ENCODE measurements at places on chromosomes 6 and 20.

- no peak overlapping the region for H3K27ac ChIP-seq
- no peaks in the 10 kb centered on the region for H3K36me3 ChIP-seq
- H3K4me1 ChIP-seq: peaks cover 24% of the 10 kb centered on the region
- no peak overlapping the region for H3K4me3 ChIP-seq
These were observed 27.3 kb downstream of the PTK7 start for GRCh38 chr6:43103253-43103876.

DNA sequence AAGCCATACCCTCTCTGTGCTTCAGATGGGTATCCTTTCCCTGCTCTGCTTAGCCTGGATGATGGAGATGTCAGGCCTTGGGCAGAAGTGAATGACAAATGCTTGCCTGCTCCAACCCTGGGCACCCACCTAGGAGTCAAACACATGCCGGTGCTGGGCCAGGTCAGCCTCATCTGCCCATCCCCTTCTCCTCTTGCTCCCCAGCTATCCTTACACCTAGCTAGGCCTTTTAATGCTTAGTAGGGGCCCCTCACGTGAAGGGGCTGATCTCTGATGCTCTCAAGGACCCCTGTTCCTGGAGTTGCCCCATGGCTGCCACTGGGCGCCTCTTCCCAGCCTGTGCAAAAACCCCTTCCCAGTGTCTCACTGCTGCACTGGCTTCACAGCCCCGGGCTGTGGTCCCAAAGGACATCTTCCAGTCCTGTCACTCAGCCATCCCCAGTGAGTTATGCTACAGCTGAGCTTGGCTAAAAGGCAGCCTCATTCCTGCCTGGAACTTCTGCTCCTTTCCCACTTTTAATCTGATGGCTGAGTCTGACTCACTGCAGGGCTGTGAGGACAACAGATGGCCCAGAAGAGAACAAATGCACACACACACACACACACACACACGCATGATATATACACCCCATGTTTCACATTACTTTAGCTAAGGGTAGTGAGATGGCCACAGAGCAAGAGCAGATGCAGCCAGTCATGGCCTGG, 12.8 kb upstream of the SDCBP2 start:
- H3K27me3 ChIP-seq: no peaks in the 10 kb centered on the region
- no peak overlapping the region for H3K4me3 ChIP-seq
- DNase-seq: no peak
- no peaks in the 10 kb centered on the region for H3K4me1 ChIP-seq

DNA sequence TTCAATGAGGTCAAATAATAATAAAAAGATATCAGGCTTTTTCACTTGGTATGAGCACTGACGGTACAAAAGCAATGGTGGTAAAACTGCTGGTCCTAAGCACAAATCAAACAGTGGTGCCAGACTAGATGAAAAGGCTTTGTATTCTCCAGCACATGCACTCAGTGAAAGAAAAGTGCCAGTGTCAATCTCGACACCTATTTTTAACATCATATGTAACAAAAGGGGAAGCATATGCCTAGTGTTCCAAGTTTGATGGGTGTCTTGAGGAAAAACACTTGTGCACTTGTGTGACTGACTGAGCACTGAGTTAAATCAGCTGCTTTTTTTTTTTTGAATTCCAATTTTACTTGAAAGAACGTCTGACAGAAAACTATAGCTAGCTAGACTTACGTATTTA, 27.3 kb downstream of the MED23 start:
- H3K4me1 ChIP-seq: no peaks in the 10 kb centered on the region
- H3K4me3 ChIP-seq: no peak overlapping the region
- no peaks in the 10 kb centered on the region for H3K27me3 ChIP-seq
- H3K36me3 ChIP-seq: peaks cover 77% of the 10 kb centered on the region
- DNase-seq: no peak

DNA sequence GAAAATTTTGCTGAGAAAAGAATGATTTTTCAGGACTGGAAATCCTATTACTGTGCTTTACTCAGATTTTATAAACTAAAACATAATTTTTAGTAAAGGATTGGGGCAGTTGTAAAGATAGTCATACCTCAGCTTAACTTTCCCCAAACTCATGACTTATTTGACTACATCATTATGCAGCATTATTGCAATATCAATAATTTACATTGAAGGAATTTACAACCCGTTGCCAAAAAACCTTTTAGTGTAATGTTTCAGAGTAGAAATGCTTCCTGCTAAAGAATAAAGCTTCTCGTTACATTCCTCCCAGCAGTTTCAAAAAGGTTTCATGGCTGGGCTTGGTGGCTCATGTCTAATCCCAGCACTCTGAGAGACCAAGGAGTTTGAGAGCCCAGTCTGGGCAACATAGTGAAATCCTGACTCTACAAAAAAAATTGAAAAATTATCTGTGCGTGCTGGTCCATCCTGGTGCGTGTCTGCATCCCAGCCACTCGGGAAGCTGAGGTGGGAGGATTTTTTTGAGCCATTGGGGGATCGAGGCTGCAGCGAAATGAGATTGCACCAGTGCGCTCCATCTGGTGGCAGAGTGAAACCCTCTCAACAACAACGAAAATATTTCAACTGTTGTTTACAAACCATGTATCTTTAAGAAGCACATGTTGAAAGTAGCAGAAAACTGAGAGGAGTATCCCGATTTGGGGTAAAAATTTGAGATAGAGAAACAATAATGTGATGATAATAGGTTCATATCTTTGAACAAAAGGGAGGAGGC, 4.4 kb downstream of the AMD1 start:
- peak overlapping the region; percentile 20 for H3K27ac ChIP-seq
- 0 out of 2 replicates have a peak, but pooled peaks cover 3% of the 10 kb centered on the region for H3K36me3 ChIP-seq
- H3K27me3 ChIP-seq: no peaks in the 10 kb centered on the region
- no peak for DNase-seq
- H3K4me1 ChIP-seq: peaks cover 47% of the 10 kb centered on the region

- no peak for DNase-seq
- H3K4me1 ChIP-seq: peaks cover 37% of the 10 kb centered on the region
- H3K4me3 ChIP-seq: peak overlapping the region; percentile 17
- no peaks in the 10 kb centered on the region for H3K27me3 ChIP-seq
- H3K27ac ChIP-seq: peak overlapping the region; percentile 79
These were observed 20.6 kb downstream of the FOXC1 start for GRCh38 chr6:1630212-1630770.

DNA sequence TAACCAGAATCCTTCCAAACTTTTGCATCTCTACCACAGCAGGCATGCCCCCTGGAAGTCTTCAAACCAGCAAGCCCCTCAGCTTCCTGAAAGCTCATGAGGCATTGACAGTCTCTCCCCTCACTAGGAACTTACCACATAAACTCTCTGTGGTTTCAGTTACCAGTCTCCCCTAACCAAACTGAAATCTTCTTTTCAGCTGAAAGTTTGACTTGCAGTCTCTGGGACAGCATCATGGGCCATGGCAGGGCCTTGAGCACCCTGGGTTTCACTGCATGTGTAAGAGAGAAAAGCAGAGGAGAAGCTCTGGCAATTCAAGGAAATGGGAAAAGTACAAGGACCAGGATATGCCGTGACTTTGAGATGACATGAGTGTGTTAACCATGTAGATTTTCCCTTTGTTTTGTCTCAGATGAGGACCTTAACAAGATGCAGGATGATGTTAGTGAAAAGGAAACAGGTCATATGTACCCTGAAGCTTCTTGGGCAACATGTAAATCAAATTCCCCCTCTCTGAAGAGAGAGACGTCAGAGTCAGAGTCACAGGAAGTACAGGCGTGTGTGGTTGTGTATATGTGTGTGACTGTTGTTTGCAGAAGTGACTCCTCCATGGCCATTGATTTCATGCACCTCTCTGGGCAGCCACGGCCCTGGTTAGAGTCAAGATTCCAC, 106.3 kb downstream of the TNFRSF21 start:
- H3K27ac ChIP-seq: no peak overlapping the region
- DNase-seq: no peak

DNA sequence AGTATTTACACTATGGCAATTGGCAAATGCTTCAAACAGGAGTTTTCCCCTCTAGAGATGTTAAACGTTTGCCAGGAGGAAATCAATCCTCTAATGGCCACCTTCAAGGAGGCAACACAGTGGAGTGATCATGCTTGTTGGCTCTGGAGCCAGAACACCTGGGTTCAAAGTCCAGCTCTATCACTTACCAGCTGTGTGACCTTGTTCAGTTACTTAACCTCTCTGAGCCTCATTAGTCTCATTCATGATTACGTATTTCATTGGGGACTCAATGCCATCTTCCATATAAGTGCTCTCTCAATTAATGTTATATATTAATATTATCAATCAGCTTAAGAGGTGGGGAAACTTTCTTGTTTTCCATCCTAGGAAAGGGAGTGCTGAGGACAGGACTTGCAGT, 26.1 kb downstream of the SLC52A3 start:
- no peaks in the 10 kb centered on the region for H3K27me3 ChIP-seq
- no peak overlapping the region for H3K4me3 ChIP-seq
- no peak overlapping the region for H3K27ac ChIP-seq
- peaks cover 16% of the 10 kb centered on the region for H3K4me1 ChIP-seq

- H3K27ac ChIP-seq: no peak overlapping the region
- DNase-seq: no peak
- no peak overlapping the region for H3K4me3 ChIP-seq
- H3K27me3 ChIP-seq: 0 out of 2 replicates have a peak, but pooled peaks cover 4% of the 10 kb centered on the region
These were observed 113.5 kb upstream of the GLP1R start for GRCh38 chr6:38935051-38935450.

DNA sequence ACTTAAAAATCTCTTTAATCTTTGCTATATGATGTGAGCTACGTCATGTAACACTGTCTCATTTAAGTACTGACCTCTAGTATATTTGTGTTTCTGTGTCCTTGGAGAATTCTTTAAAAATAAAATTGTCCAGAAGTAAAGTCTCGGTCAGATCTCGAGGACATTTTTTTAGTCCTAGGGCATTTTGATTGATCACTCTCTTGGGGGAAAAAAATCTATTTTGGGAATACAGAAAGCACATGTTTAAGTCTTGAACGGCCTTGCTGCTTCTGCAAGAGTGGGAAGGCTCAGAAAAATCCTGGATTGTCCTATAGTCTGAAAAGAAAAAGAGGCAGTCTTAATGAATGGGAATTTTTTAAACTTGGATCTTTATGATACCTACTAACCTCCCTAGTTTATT, 234.3 kb downstream of the UTRN start:
- no peak overlapping the region for H3K27ac ChIP-seq
- H3K4me3 ChIP-seq: no peak overlapping the region
- no peaks in the 10 kb centered on the region for H3K27me3 ChIP-seq
- H3K4me1 ChIP-seq: no peaks in the 10 kb centered on the region
- no peak for DNase-seq
- peaks cover 7% of the 10 kb centered on the region for H3K36me3 ChIP-seq

Data from PC-9 (cell line).